ENCODE measurements at places on chromosomes 3 and 15.
A peak's percentile ranks its signal among the peaks of the same experiment; 100 is the strongest.

DNA sequence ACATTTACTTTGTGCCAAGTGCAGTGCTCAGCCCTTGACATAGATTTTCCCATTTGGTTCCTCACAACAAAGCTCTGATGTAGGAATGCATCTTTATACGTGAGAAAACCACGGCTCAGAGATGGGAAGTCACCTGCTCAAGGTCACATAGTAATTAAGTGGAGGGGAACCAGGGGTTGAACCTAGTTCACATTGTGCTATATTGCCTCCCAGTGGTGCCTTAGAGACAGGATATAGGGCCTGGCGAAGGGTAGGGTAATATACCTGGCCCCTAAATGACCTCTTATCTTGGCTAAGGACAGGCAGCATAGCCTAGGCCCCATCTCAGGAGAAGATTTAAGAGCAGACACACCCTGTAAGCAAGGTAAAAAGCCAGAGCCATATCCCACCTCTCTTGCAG, 71.5 kb downstream of the FOXP1 start:
- DNase-seq = no peak

DNA sequence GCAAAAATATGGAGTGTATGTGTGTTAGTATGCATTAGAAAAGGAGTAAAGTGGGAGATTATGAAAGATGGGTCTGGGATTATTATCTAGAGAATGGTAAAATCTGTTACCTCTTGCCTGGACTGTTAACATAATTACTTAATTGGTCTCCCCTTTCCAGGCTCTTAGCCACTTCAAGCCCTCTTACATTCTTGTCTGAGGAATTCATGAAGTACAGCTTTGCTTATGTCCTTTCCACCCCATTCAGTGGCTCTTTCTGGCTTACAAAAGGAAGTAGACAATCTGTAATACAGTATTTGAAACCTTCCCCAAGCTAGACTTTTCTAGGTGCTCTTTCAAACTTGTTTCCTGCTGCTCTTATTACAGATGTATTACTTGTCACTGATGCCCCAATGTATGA, 129.8 kb downstream of the MBNL1 start:
- no peak for DNase-seq

GRCh38 chr3:133855002-133855370, 40.7 kb downstream of the RAB6B start:
- no peak for DNase-seq

- no peak for DNase-seq
Observed at GRCh38 chr3:188349933-188350332, 196.0 kb downstream of the LPP start.

DNA sequence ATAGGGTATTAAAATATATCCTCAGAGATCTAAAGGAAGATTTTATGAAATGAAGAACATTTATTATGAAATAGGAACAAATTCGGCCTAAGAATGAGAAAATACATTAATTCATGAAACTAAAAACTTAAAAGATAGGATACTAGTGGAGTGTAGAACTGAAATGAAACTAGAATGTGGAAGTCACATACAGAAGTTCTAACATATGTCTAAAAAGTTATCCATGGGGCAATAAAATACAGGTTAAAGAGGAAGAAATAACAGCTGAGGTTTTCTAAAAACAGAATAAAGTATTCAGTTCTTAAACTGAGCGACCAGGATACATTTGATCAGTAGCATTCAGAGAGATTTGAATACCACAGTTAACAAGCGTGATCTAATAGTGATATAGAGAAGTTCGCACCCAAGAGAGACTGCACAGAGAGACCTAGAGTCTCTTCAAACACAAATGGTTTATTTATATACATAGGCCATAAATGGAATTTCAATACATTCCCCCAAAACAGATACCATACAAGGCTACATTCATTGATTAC, 85.9 kb downstream of the FEZF2 start:
- DNase-seq = no peak

GRCh38 chr15:70088455-70088854, 9.3 kb downstream of the TLE3 start:
- no peak for DNase-seq

GRCh38 chr15:43516185-43516584, 1.2 kb upstream of the MAP1A start:
- no peak for DNase-seq

GRCh38 chr3:55620351-55621025, 133.4 kb upstream of the WNT5A start:
- peak; percentile 87 for DNase-seq

GRCh38 chr3:182606905-182607504, 186.3 kb upstream of the ATP11B start:
- no peak for DNase-seq

DNA sequence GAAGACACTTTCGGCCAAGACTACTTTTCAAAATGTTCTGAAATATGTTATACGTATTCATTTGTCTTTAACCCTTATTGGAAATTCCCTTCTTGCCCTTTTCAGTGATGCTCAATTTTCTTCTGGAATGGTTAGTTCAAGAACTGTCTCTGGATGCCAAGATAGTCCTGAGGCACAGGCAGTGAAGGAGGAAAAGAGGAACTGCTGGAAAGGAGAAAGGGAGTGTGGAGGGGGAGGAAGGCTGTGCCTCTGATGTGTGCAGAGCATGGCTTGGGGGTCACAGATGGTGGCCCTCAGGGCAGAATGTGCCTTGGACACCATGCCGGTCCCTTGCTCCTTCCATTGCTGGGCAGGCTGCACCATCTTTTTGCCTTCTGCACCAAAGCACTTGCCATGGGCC, 73.7 kb downstream of the CEP63 start:
- DNase-seq = no peak

GRCh38 chr3:196604548-196604947, 34.9 kb upstream of the NRROS start:
- DNase-seq = no peak

GRCh38 chr3:160312014-160312624, 86.9 kb downstream of the C3orf80 start:
- DNase-seq = no peak

GRCh38 chr15:36595611-36596010, 16.2 kb downstream of the CDIN1 start:
- DNase-seq = no peak

DNA sequence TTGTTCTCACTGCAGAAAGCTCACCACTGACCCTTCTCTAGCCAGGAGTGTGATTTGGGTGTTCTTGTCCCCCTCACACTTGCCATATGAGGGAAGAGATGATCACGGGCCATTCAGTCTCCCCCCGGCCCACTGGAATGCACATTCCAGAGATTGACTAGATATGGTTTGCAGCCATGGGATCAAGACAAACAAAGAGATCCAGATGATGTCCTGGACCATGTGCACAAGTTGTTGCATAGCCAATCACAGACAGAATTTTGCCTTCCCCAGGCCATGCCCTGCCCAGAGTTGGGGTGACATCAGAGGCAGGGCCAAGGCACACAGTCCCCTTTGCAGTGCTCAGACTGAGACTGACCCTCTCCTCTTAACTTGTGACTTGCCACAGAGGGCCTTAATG, 14.8 kb downstream of the MUC13 start:
- no peak for DNase-seq

DNA sequence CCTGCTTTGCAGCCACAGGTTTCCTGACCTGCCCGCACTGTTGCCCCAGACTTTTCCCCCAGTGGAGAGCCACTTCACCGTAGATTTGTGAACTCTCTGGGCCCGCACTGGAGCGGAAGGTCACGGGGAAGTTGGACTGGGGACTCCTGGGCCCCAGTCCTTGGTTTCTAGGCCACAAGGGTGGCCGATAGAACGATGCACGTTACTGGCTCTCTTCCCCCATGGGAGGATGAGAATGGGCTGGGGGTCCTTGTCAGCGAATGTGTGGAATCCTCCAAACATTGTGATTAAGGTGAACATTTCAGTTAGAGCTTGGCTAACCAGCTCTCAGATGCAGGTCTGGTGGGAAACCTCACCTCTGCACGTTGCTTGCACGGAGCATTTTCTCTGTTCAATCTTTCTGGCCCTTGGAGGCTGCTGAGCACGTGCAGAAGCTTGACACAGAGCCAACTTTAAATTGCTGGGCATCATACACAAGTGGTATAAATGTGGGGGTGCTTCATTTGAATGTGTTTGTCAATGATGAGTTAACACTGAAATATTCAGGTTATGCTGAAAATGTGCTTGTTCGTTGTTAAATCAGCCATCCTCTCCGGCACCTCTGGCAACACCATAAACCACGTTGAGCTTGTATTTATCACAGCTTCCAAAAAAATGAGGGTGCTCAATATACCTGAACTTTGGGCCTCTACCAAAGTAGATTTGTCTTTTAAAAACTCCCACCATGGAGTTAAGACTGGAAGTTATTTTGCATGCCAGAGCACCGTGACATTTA, 976 bp downstream of the DIS3L start:
- peak; percentile 66 for DNase-seq

GRCh38 chr3:46504789-46505188, 7.0 kb downstream of the RTP3 start:
- no peak for DNase-seq

- DNase-seq = no peak
Observed at GRCh38 chr3:170532573-170532972, 53.3 kb downstream of the SLC7A14 start.

DNA sequence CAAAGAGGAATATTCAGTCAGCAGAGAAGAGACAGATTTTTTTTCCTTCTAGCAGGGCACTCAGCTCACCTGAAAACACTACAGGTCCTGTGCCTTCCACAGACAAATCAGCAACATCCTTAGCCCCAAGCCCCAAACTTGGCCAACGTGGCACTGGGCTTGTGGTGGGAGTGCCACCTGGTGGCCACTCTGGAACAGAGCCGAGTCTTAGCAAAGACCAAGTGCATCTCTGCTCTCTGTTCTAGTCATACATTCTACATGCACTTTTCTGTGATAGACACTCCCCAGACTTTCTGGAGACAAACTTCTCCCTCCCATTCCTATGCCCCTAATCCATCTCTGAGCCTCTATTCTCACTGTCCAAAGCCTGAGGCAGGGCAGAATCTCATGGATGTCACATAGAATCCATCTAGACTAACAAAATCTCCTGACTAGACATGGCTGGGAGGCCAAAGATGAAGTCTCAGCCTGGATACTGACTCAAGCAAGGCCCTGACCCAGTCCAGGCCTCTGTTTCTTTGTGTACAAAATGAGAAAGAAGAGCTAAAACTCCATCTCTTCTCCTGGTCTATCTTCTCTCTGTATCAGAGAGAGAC, 5.1 kb upstream of the SEMA7A start:
- peak; percentile 77 for DNase-seq

DNA sequence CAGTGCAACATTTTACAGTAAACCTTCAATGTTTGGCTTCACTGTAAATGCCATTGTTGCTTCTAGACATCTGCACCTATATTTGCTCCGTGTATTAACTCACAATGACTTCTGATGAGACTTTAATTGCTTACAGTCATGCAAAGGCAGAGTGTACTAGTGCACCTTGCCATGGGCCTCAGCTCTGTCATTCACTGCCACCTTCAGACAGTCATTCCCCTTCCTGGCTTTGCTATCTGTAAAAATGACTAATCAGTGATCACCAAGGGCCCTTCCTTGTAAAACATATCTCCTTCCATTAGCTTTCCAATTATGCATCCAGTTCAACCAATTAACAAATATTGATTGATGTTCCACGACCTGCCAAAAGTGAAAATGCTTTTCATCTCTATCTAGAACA, 120.3 kb downstream of the ARRDC4 start:
- no peak for DNase-seq

DNA sequence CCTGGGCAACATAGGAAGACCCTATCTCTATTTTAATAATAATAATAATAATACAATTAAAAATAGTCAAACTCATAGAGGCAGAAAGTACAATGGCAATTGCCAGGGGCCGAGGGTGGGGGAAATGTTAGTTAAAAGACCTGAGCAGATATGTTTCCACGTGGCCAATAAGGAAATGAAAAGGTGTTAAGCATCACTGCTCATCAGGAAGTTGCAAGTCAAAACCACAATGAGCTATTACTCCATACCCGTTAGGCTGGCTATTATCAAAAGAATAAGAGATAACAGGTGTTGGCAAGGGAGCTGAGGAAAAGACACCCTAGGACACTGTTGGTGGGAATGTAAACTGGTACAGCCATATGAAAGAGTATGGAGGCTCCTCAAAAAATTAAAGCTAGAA, 60.4 kb upstream of the PRSS50 start:
- no peak for DNase-seq

Measured in IMR-90 (cell line).